Upper lobe of left lung (tissue), 6 donors: ENCODE measurements at places on chromosomes 1 and 21. TPM values are rescaled to one million over a fixed set of nuclear protein-coding genes. Genes with fewer than 3 reads are reported as not detected.
A peak's percentile ranks its signal among the peaks of the same experiment; 100 is the strongest.

DNA sequence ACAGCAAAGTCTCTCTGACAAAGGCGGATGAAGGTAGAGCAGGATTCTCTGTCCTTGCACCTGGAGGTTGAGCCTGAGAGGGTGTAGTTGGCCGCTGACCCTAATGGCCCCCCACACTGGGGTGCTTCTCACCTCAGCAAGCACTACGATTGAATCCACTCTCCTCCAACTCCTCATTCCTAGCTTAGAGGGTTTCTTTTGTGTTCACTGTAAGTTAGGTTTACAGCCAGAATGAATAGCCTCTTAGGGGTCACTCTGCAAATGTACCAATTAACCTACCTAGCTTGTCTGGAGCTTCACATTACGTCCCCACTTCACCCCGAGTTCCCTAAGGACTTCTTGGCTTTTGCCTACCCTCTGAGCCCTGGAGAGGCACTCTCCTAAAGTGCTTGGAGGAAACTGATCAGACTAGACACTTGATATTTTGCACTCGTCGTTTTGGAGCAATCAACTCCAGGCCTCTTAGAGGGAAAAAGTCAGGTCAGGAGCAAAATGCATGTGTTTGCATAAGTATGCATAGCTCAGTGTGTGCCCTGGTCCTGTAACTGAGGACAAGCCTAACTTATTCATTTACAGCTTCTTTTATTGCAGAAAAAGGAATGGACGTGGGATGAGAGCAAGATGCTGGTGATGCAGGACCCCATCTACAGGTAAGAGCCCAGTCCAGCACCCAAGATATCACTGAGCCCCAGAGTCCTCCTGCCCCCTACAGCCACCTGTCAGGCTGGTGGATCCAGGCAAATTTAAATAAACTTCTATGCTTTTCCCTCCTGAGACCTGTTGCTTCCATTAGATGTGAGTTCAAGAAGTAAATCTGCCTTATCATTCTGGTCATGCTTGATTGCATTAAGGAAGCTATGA is 76.4 kb downstream of the SPATA46 start:
- peak; percentile 64 for DNase-seq

- DNase-seq: no peak
Measured at GRCh38 chr1:30507401-30508174, 215.8 kb downstream of the MATN1 start.

DNA sequence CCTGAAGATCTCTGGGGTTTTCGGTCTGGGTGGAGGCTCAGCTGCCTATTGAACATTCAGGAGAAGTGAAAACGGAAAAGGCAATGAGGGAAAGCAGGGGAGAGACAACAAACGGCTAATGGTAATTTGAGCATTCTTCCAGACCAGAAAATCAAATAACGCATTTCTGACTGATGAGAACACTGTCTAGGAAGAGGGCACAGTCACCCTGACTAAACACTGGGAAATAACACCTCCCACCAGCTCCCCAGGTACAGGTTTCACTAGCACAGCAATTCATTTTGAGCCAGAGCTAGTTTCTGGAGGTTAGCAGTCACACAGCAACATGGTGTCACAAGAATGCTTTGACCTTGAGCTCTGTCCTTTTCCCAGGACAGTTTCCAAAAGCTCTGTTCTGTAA is 21.1 kb downstream of the NCF2 start:
- DNase-seq: no peak

DNA sequence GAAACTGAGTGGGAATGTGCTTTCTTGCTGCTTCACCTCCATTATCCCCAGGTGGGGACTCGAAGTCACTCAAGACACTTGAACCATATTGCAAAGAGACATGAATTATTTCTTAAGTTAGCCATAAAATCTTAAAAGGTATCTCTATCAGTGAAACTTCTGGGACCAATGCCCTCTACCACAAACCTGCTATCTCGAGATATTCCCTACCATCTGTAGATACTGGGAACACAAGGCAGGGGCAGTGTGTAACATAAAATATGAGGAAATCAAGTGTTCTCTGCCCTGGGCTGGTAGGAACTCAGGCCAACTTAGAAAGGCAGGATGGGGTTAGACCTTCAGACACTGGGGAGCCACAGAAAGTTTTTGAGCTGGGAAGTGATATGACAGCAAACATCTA is 1.3 kb upstream of the CD58 start:
- DNase-seq: no peak

DNA sequence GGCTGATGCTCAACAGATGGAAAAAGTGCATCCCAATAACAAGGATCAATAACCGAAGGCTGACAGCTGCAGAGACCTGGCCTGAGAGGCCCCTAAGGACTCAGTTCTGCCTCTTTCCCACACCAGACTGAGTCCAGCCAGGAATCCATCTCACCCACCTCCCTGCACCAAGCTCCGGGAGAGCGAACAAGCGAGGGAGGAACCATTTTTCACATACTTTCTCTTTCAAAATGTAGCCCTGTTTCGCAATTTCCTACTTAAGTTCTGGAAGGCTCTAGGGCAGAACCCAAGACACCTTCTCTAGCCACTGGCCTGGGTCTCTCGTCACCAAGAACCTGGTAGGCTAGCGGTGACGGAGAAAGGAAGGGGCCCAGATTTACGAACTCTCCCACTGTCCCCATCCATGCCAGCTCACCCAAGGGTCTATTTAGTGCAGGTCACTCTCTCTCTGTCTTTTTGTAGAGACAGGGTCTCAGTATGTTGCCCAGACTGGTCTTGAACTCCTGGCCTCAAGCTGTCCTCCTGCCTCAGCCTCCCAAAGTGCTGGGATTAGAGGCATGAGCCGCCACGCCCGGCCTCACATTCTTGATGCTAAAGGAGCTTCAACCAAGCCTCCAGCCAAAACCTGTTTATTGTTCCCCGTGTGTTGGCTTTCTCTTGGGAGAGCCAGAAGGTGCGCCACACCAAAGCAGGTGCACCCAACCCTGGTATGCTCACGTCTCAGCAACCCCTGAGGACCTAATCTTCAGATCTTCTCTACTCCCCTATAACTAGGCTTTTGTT is 10.9 kb upstream of the GNL2 start:
- DNase-seq: no peak

- DNase-seq: no peak
Measured at GRCh38 chr1:3061981-3062615, 6.9 kb upstream of the PRDM16 start.

GRCh38 chr1:159869173-159869572 is 6.7 kb upstream of the VSIG8 start:
- no peak for DNase-seq

- DNase-seq: no peak
Measured at GRCh38 chr1:240314845-240315801, 223.4 kb downstream of the FMN2 start.

GRCh38 chr1:25897754-25898153 is 8.5 kb downstream of the STMN1 start:
- no peak for DNase-seq

DNA sequence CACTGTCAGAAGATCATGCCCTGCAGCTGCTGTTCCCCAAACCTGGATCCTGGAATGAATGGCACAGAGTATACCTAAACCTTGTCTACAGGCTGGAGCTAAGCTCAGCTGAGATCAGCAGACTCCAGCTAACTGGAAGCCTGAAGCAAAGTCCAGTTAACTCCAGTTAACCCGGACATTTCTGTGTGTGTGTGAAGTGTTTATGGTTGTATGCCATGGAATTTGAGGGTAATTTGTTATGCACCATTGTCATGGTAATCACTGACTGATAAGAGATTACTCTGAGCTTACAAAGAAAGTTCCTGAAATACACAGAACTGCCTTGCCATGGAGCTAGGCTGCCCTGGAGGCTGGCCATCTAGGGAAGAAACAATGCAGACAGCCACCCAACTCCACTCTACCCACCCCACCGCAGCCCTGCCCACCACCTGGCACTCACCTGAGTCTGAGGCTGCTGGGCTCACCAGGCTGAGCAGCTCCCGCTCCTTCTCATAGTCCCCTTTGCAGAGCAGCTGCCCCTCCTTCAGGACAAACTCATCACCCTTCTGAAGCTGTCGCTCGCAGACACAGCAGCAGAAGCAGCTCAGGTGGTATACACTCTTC is 107.4 kb downstream of the LMX1A start:
- no peak for DNase-seq

GRCh38 chr1:119291611-119292206 is 76.9 kb upstream of the HAO2 start:
- DNase-seq: no peak

DNA sequence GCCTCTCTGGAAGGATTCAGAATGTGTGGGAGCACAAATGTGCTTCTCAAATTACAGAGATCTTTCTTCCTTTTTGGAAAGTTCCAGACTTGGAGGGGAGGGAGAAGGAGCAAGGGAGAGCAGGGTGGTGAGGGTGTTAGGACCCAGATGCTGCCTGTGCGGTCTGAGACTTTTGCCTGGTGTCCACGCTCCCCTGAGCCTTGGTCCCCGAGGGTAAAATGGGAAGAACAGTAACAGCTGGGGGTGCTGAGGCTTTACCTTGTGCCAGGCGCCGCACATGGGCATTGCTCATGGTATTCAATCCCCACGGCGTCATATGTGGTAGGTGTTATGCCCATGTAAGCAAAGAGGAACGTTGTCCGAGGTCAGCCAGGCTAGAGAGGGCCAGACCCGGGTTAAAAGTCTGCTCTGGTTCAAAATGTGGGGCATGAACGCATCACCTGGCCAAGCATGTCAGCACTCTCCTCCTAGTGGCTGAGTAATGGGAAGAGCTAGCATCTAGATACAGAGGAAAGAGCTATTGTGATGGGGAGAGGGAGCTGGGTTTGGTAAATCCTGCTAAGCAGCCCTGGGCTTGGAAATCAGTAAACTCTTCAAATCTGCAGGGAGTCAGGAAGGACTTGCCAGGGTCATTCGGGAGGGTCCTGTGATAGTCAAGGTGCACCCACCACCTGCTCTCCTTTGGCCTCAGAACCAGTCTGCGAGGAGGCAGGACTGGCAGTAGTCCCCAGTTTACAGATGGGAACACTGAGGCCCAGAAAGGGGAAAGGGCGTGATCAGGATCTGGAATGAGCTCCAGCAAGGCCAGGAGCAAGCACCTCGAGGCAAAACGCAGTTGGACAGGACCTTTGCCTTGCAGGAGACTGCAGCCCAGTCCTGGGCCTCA is 4.5 kb upstream of the RUNX3 start:
- DNase-seq: no peak

- DNase-seq: no peak
Measured at GRCh38 chr1:153362187-153362775, 4.6 kb downstream of the S100A9 start.

DNA sequence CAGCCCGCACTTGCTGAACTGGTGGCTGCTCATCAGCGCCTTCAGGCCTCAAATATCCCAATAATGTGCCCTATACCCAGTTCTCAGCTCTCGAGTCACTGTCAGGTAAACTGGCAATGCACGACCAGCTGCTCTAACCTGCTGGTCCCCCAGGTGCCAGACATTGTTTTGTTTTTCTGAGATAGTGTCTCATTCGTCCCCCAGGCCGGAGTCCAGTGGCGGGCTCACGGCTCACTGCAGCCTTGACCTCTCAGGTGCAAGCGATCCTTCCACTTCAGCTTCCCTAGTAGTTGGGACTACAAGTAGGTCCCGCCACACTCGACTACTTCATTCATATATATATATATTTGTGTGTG is 1.0 kb upstream of the NADK start:
- no peak for DNase-seq

DNA sequence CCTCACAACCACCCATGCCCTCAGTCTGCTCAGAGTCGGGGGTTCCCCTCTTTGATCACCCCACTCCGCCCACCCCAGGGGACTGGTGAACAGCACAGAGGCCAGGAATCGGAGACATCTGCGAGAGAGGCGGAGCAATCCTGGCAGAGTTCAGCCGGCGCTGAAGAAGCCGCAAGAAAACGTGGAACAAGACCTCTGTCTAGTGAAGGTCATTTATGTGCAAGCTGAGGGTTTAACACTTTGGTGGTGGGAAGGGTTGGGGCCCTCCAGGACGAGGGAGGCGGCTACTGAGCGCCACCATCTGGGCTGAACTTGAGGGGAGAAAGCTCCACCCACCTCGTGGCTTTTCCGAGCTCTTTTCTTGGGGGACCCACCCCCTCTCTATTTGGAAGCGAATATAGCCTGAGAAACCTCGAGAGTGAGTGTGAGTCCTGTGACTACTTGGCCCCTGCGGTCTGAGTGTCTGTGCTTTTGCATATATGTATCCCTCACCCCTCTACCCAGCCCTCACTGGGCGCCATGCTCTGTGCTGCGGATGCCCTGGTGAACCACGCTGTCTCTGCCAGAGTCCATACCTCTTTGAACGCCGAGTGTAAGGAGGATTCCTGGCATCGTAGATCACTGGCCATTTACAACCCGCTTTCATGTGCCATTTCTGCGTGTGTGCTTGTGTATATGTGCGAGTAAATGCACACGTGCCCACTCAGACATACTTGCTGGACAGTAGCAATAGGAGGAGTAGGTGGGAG is 1.2 kb upstream of the EPHA10 start:
- no peak for DNase-seq

DNA sequence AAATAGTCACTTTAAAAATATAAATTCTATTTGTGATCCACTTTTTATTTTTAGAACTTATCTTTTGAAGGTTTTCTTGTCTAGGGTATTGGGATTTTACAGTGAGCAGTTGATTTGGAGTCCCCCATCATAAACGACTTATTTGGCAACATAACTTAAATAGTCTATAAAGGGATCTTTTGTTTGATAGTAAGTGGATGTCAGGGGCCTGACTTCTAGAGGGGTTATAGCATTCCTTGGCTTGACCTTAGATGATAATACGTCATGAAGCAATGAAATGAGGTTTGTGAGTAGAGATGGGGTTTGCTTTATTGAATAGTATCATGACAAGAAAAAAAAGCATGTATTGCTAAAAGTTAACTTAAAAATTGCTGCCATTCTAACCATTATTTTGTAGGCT is 17.8 kb downstream of the VPS45 start:
- DNase-seq: no peak

- peak; percentile 35 for DNase-seq
Measured at GRCh38 chr1:24643363-24644099, 429 bp downstream of the SRRM1 start.

Gene RIIAD1
- total RNA-seq: 7.4 TPM

Gene FCRL5
- total RNA-seq: 0.61 TPM

Gene EYA3
- total RNA-seq: 22.6 TPM

Gene CFHR1
- total RNA-seq: not detected
